ENCODE measurements at places on chromosomes 1 and 21.

DNA sequence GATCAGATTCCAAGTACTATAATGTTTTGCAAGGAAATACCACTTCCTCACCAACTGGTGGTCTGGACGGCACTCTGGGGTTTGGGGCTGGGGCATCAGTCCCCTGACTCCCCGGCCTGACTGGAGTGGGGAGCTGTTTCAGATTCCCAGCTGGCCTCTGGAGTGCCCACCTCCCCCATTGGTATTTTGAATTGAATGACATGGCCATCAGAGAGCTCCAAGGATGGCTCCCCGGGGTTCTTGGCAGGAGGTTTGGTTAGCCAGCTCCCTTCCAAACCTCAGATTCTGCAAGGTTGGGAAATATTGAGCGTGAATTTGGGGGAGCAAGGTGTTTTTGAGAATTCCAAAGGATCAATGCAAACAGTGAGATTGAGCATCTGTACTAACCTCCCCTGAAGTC, 2.2 kb upstream of the INAVA start:
- DNase-seq = no peak

- DNase-seq = no peak
These were observed 101.7 kb upstream of the HAO2 start for GRCh38 chr1:119266858-119267257.

GRCh38 chr1:112793631-112794565, 78.8 kb upstream of the PPM1J start:
- peak; percentile 35 for DNase-seq

DNA sequence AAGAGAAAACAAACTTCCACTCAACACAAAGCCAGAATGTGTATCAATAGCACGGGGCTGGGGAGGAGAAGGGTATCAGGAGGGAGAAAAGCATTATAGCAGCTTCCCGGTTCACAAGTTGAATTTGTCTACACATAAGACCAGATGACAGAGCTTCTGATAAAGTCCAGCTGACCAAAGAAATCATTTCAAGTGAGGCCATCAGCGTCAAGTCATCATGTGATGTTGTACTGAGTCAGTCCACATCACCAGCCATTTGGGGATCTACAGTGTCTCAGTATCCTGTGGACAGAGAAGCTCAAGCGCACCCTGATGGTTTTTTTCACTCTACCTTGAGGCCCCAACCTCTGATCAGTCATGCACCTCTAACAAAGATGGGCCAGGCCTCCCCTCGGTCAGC, 33.0 kb downstream of the SETD4 start:
- peak; percentile 25 for DNase-seq

DNA sequence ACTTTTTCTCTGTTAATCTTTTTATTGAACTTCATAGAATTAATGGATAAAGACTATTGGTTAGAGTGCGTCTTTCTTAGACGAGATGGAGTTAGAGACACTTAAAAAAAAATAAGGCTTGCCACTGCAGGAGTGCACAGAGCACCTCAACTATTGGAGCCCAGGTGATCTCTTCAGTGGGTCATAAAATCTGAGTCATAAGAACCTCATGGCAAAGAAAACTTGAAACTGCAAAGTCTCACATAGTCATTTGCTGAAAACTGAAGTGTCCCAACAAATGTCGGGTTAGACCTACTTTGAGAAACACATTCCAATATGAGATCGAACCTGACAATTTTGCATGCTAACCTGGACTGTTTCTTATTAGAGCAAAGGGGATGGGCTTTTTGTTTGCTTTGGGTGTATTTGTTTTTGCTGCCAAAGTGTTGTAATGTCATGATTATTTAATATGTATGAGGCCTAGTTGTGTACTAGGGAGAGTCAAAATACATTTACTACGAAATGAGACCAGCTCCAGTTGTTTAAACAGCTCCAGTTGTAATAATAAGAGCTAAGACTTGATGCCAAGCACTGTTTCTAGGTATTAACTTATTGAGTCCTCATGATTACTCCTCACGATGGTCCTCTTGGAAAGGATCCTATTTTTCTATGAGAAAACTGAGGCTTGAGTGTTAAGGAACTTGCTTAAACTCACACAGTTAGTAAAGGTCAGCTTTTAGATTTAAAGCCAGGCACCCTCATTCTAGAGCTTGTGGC, 65.1 kb downstream of the DDR2 start:
- DNase-seq = no peak

DNA sequence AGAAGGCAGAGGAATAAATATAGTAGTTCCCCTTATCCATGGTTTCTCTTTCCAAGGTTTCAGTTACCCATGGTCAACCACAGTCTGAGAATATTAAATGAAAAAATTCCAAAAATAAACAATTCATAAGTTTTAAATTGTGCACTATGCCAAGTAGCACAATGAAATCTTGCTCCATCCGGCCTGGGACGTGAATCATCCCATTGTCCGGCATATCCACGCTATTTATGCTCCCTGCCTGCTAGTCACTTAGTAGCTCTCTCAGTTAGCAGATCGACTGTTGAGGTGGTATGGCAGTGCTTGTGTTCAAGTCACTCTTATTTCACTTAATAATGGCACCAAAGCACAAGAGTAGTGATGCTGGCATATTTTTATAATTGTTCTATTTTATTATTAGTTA, 58.6 kb upstream of the ARHGAP29 start:
- DNase-seq = peak; percentile 91

GRCh38 chr1:95547005-95547404, 313.0 kb downstream of the RWDD3 start:
- DNase-seq = no peak

- DNase-seq = peak; percentile 81
These were observed 4.5 kb downstream of the TMEM125 start for GRCh38 chr1:43274125-43274803.

DNA sequence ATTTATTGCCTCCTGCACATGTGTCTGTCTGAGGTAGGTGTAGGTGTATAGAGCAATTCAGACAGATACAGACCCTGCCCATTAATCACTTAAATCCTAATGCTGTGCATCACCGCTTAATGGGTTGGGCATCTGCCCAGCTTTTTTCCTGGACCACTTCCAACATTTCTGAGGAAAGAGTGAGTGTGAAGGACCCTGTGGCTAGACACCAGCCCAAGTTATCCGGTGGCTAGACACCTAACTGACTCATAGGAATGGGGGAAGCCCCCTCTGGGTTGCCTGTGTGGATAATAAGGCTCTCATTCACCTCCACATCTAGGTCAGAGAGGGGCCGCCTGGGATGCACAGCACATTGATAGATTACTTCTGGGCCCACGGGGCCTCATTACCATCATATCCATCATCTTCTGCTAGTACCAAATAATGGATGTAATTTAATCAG, 121.1 kb upstream of the RAVER2 start:
- peak; percentile 28 for DNase-seq
